ENCODE measurements at places on chromosomes 3 and 15.

DNA sequence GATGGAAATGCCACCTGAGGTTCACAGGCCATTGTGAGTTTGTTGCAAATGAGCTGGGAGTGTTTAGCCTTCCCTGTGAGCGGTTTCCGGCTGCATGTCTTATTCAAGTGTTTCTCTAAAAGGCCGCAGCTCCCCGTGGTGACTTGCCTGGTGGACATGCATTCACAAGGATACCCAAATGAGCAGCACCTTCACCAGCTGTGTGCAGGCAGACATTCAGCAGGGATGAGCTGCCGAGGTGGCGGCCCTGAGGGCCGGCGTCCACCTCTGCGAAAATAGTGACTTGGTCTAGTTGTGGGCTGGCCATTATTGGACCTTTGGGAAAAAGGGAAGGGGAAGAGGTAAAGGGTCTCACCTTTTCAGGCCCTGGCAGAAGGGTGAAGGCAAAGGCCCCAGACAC, 23.4 kb downstream of the SPSB4 start:
- H3K4me3 ChIP-seq, result no peak overlapping the region
- H3K27ac ChIP-seq, result no peak overlapping the region
- no peaks in the 10 kb centered on the region for H3K4me1 ChIP-seq
- no peaks in the 10 kb centered on the region for H3K27me3 ChIP-seq

DNA sequence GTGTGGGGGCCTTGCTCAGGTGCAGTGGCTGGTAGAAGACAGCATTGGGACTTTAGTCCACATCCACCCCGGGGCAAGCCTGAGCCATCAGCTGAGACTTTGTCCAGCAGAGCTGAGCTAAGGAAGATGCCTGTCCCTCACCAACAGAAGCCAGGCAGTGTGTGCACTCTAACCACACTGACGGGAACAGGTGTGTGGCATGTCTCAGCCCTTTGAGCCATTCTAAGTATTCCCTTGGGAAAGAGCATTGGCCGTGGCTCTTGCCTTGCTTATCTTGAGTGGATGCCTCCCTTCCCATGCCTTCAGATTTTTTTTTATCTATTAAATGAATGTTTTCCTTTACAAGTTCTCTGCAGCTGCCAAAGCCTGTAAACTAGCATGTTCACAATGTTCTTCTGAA, 3.5 kb downstream of the GABRA5 start:
- H3K36me3 ChIP-seq, result no peaks in the 10 kb centered on the region
- no peak for DNase-seq
- no peaks in the 10 kb centered on the region for H3K27me3 ChIP-seq
- no peaks in the 10 kb centered on the region for H3K4me1 ChIP-seq
- no peak overlapping the region for H3K4me3 ChIP-seq
- H3K27ac ChIP-seq, result no peak overlapping the region

GRCh38 chr15:28021281-28022039, 77.7 kb downstream of the OCA2 start:
- DNase-seq, result peak; percentile 22
- no peaks in the 10 kb centered on the region for H3K4me1 ChIP-seq
- no peak overlapping the region for H3K4me3 ChIP-seq
- H3K27me3 ChIP-seq, result no peaks in the 10 kb centered on the region

DNA sequence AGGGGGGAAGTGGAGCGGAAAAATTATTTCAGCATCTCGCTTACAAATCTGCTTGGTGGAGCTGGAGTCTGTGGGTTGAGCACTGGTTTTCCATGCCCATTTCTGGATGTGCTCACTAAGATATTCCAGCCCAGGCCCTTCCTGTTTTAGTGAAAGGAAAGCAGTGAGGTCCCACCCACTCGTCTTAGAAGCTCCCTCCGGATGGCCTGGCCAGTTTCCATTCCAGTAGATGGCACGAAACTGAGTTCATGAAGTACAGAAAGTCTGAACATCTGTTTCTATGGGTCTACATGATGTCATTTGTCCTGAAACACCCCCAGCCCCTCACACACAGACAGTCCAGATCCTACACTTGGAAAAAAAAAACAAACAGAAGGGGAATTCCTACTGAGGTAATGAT, 31.9 kb upstream of the THSD4 start:
- no peak overlapping the region for H3K4me3 ChIP-seq
- H3K27ac ChIP-seq, result no peak overlapping the region
- no peaks in the 10 kb centered on the region for H3K4me1 ChIP-seq

DNA sequence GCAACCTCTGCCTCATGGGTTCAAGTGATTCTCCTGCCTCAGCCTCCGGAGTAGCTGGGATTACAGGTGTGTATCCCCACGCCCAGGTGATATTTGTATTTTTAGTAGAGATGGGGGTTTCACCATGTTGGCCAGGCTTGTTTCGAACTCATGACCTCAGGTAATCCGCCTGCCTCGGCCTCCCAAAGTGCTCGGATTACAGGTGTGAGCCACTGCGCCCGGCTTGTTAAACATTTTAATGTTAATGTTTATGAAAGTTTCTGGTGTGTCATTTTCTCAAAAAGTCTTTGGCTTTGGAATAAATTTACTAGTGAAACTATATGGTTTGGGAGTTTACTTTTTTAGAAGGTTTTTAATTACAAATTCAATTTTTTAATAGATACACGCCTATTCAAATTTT, 698.8 kb downstream of the MECOM start:
- H3K4me1 ChIP-seq, result no peaks in the 10 kb centered on the region
- no peaks in the 10 kb centered on the region for H3K27me3 ChIP-seq
- no peak overlapping the region for H3K4me3 ChIP-seq
- H3K27ac ChIP-seq, result no peak overlapping the region
- no peak for DNase-seq
- no peaks in the 10 kb centered on the region for H3K36me3 ChIP-seq

DNA sequence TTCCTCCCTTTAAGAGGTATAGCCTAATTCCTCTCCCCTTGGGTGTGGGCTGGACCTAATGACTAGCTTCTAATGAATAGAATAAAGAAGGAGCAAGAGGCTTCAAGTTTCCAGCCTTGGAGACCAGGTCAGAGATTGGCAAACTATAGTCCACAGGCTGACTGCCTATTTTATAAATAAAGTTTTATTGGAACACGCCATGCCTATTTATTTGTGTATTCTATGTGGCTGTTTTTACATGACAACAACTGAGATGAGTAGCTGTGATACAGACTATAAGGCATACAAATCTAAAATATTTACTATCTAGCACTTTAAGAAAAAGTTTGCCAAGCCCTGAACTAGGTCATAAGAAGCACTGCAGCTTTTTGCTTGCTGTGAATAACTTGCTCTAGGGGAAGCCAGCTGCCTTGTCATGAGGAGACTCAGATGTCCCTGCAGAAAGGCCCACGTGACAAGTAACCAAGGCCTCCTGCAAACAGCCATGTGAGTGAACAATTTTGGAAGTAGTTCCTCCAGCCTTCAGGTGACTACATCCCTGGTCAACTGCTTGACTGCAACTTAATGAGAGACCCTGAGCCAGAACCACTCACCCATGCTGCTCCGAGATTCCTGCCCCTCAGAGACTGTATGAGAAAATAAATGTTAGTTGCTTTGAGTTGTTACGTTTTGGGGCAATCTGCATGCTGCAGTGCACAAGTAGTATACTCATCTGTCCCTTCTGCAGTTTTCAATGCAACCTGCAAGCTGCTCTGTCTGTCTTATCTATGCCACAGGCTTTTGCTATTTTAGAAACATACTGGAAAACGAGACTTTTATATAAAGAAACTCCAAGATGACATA, 21.1 kb upstream of the MAP3K13 start:
- H3K4me1 ChIP-seq, result peaks cover 10% of the 10 kb centered on the region
- no peak overlapping the region for H3K27ac ChIP-seq
- no peaks in the 10 kb centered on the region for H3K27me3 ChIP-seq
- no peaks in the 10 kb centered on the region for H3K36me3 ChIP-seq
- no peak overlapping the region for H3K4me3 ChIP-seq

DNA sequence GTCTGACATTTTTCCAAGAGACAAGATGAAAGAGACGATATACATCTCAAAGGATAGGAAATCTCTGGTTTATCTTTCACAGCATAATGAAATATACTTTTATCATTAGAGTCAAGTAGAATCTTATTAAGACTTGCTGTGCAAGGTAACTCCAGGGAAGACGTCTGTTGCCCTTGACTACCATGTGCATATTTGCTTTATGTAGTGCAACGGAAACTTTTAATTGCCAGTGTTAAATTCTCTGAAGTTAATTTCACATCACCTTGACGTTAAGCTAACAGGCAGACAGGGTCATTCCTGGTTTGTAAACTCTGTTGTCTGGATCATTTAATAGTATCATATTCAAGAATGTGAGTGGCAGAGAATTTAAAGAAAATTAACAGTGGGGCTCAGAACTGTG, 82.8 kb downstream of the LRTM1 start:
- H3K27ac ChIP-seq, result no peak overlapping the region
- no peaks in the 10 kb centered on the region for H3K4me1 ChIP-seq
- no peak for DNase-seq
- no peak overlapping the region for H3K4me3 ChIP-seq
- H3K27me3 ChIP-seq, result no peaks in the 10 kb centered on the region

DNA sequence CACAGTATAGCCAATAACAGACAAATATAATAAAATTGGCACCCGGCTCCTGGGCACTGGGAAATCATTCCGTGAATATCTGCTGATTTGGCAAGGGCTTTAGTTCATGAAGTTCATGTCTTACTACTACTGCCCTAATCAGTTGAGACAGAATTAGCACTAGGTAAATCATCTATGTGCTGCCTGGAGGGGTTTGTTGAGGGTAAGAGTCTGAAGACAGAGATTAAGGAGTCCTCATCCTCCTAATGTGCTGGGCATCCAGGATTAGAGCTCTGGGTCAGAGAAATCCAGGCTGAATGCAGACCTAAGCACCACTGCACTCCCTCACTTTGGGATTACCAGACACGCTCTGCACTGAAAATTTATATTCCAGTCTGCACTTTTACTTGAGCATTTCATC, 2.0 kb downstream of the SAMD7 start:
- no peaks in the 10 kb centered on the region for H3K36me3 ChIP-seq
- H3K4me3 ChIP-seq, result no peak overlapping the region
- no peaks in the 10 kb centered on the region for H3K4me1 ChIP-seq
- no peak for DNase-seq

DNA sequence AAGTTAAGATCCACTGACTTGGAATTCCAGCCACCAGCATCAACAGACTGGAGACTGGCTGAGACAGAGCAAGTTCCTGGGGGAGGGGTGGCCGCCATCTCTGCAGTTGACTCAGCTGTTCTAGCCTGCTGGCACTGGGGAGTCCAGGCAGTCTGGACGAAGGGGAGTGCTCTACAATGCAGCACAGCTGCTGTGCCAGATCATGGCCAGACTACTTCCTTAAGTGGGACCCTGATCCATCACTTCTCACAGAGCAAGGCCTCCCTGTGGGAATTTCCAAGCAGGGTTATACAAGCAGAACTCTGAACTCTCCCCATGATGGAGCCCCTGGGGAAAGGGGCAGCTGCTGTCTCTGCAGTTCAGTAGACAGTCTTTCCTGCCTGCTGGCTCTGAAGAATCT, 35.2 kb downstream of the PYGO1 start:
- DNase-seq, result no peak
- no peak overlapping the region for H3K27ac ChIP-seq
- no peaks in the 10 kb centered on the region for H3K4me1 ChIP-seq
- H3K27me3 ChIP-seq, result no peaks in the 10 kb centered on the region

DNA sequence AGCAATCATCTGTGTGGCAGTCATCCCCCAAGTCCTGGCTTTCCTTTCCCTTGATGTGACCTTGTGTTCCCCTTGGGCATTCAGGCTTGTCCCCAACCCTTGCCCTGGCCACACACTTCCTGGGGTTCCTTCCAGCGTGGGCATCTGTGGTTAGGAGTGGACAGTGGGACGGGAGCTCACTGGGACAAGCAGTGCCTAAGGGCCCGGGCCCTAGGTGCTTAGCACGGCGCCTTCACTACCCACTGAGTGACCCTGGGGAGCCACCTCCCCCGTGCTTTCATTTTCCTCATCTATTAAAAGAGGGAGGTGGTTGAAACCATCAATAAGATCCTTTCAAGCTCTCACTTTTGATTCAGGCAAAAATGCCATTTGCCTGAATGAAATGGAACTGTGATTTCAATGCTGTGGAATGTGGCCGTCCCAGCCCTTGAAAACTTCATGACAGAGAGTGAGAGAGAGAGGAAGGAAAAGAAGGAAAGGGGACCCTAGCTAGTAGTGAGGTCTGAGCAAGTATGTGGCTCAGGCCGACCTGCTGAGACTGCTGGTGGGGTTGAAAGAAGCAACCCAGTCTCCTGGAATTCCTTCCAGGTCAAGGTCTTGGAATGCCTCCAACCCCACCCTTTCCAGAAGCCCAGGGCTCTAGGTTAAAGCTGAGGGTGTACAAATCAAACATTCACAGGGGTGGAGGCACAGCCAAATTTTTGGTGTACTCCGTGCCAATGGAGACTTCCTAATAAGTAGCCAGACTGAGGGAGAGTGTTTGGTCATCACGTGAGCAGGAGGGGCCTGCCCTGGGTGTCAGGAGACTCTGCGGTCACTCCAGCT, 302.9 kb downstream of the TLE3 start:
- H3K27ac ChIP-seq, result peak overlapping the region; percentile 69
- H3K4me1 ChIP-seq, result peaks cover 21% of the 10 kb centered on the region
- peak overlapping the region; percentile 18 for H3K4me3 ChIP-seq

- peaks cover 10% of the 10 kb centered on the region for H3K4me1 ChIP-seq
- DNase-seq, result no peak
- H3K36me3 ChIP-seq, result peaks cover 19% of the 10 kb centered on the region
- H3K27me3 ChIP-seq, result no peaks in the 10 kb centered on the region
- H3K27ac ChIP-seq, result no peak overlapping the region
- H3K4me3 ChIP-seq, result no peak overlapping the region
These were observed 23.1 kb upstream of the MTHFS start for GRCh38 chr15:79919749-79920511.

- no peak overlapping the region for H3K27ac ChIP-seq
- no peak for DNase-seq
- no peak overlapping the region for H3K4me3 ChIP-seq
- H3K4me1 ChIP-seq, result peaks cover 5% of the 10 kb centered on the region
These were observed 49.9 kb downstream of the MME start for GRCh38 chr3:155130001-155130400.

GRCh38 chr3:197750858-197751737, 1.4 kb downstream of the FYTTD1 start:
- peak overlapping the region; percentile 70 for H3K4me3 ChIP-seq
- no peak for DNase-seq
- peak overlapping the region; percentile 85 for H3K27ac ChIP-seq
- H3K27me3 ChIP-seq, result no peaks in the 10 kb centered on the region
- peaks cover 52% of the 10 kb centered on the region for H3K4me1 ChIP-seq
